ENCODE measurements at places on chromosomes 5 and 9.

DNA sequence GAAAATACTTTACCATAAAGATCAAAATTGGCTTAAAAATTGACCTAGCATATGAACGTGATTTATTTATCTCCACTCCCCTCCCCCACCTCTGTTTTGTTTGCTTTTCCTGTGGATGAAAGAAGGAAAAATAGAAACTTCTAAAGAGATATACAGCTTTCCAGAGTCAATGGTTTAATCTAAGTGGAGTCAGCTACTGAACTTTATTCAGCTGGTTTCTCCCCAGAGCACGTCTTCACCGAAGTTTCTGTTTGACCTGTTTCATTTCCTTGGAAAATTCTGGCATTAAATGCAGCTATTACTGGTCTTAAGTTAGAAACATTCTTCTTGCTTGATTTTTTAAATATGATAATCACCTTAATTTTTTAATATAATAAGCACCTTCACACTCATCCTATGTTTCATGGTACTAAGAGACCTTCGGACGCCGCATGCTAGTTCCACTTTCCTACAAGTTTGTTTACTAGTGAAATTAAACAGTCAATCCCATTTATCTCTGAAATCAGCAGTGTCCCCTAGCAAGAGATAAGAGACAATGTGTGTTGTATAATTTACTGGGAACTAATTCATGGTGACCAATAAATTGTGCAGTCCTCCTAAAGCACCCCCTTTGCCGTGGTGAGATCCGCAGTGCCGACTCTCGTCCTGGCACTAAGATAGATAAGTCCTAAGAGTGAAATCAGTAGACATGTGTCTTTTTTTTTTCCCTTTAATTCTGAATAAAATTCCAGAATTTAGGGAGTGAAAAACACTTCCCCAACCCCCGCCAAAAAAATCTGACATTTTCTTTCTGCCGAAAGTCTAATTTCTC is 89.9 kb downstream of the ARL15 start:
- no peak for DNase-seq

GRCh38 chr5:141420855-141421488 is at the start of gene PCDHGA11:
PCDHGA11 (plus strand) TSS chr5:141421051; CDS start chr5:141421228, 177 bp downstream.
- peak; percentile 42 for DNase-seq

DNA sequence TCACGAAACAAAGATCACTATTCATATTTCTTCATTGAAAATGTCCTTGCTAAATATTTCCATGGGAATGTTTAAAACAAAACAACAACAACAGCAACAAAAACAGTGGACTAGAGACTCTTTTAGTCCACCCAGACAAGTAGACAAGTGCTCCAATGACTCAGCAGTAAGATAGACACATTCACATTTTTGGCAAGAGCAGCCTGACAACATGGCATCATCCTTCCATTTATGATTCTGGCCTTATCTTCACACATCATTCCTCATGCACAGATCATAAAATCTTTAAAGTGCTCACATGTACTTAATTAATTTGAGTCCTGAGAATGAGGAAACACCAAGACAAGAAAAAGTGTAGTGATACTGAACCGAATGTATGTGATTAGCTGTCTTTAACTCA is 132.6 kb upstream of the PDE4D start:
- no peak for DNase-seq

GRCh38 chr5:172496671-172497371 is 42.5 kb upstream of the SH3PXD2B start:
- no peak for DNase-seq

GRCh38 chr9:75855509-75855908 is 35.0 kb upstream of the PCSK5 start:
- DNase-seq: no peak

- DNase-seq: no peak
Measured at GRCh38 chr5:67748165-67748690, 467.3 kb upstream of the PIK3R1 start.

GRCh38 chr5:22521521-22521920 is 331.6 kb downstream of the CDH12 start:
- no peak for DNase-seq

DNA sequence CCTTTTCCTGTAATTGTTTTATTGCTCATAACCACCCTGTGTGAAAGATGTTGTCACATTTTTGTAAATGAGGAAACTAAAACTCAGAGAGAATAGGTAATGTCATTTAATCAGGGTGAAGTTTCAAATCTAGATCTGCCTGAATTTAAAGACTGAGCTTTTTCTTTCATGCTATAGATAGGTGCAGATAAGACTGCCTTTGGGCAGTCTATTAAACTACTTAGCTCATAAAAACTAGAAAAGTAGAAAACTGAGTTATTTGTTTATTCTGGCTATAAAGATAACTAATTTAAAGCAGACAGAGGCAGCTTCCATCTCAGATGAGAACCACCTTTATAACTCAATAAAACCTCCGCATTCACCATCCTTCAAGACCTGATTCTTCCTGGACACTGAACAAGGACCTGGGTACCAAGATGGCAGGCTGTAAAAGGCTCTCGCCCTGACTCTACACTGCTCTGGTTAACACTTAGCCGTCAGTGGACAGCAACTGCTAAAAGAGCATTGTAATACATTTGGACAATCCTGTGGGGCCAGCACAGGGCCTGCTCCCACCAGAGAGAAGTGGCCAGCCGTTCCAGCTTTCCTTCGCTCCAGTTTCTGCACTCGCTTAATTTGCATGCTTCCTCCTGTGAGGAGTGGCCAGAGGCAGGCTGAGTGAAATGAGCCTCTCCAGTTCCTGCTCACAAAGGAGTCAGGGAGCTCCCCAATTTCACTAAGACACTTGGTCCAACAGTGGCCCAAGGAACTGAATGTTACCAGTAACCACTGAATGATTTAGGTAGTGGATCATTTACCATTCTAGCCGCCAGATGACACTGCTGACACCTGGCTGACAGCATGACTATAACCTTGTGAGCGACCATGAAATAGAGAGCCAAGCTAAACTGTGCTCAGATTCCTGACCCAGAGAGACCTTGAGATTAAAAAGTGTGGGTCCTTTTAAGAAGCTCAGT is 566.4 kb downstream of the EFNA5 start:
- DNase-seq: no peak

DNA sequence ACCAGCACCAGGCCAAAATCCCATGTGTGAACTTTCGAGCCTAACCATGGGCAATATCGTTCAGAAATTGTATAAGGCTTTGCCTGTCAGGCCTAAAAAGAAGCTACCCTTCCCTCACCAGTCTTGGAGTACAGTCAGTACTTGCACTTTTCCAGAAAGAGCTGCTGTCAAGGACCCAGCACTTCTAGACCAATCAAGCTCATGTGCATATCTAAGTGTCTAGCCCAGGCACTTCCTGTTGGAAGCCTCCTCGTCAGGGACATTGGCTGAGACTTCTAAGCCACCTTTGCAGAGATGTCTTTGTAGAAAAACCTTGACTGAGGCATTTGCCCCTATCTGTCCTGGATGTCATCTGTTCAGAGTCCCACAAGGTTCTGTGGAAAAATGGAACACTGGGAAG is 1930.5 kb downstream of the EFNA5 start:
- DNase-seq: no peak

DNA sequence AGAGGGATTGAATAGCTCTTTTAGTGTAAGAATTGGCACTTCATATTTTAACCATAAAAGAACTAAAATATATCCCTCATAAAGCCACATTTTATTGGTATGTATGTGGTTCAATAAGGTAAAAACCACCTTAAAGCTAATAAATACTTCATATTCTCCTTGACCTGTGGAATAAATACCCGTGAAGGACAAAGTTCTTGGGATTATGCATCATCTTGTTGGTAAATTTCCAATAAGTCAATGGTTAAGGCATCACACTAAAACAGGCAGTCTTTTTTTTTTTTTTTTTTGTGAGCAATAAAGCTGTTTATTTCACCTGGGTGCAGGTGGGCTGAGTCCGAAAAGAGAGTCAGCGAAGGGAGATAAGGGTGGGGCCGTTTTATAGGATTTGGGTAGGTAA is 161.9 kb downstream of the SNCAIP start:
- no peak for DNase-seq

GRCh38 chr5:84535281-84535680 is 150.6 kb upstream of the EDIL3 start:
- DNase-seq: no peak

GRCh38 chr5:99060306-99061261 is 131.8 kb upstream of the CHD1 start:
- peak; percentile 86 for DNase-seq

DNA sequence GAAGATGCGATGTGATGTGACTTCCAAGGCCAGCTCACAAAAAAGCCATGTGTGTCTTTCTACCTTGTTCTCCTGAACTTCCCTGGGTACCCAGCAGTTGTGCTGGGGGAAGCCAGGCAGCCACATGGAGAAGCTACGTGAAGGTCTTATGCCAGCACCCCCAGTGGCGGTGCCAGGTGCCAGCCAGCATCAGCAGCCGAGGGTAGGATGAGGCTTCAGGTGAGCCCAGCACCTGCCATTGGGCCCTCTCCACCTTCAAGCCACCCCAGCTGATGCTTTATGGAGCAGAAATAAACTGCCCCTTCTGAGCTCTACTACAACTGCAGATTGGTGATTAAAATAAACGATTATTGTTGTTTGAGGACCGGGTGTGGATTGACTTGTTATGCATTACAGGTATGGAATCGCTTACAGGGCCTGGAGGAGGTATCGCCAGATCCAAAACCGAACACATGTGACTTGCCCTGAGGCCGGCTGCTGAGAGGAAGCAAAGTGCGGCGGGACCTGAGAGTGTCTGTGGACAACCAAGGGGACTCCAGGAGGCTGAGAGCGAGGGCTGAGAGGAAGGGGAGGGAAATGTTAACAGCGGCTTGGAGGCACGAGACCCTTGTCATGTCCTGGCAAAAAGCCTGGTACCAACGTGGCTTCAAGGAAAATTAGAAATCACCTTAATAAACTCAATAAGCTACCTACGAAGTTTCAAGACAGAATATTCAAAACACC is 36.0 kb upstream of the OLFM1 start:
- DNase-seq: no peak

GRCh38 chr9:121328876-121329681 is 41.0 kb downstream of the STOM start:
- DNase-seq: no peak

DNA sequence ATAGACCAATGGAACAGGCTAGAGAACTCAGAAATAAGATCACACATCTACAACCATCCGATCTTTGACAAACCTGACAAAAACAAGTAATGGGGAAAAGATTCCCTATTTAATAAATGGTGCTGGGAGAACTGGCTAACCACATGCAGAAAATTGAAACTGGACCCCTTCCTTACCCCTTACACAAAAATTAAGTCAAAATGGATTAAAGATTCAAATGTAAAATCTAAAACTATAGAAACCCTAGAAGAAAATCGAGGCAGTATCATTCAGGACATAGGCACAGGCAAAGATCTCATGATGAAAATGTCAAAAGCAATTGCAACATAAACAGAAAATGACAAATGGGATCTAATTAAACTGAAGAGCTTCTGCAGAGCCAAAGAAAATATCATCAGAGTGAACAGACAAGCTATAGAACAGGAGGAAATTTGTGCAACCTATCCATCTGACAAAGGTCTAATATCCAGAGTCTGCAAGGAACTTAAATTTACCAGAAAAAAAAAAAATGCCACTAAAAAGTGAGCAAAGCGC is 43.8 kb downstream of the MRPS27 start:
- no peak for DNase-seq

GRCh38 chr5:13250464-13251291 is 693.8 kb downstream of the DNAH5 start:
- no peak for DNase-seq

DNA sequence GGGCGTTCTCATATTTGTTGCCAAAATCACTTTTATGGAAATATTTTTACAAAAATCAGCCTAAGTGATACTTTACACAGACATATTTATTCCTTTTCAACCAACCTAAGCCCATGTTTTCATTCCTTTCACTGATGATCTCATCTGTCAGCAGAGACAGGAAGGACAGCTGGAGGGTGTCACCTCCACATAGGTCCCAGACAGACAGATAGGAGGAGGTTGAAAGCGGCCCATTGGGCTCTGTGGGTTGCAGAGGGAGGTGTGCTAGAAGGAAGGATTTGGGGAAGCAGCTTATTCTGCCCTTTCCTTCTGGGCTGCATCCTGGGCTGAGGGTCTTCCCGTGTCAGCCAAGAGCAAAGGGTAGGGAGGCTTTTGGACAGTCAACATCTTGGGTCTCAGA is 26.0 kb upstream of the SEMA4D start:
- DNase-seq: peak; percentile 73

GRCh38 chr9:96344458-96345180 is 38.9 kb downstream of the SLC35D2 start:
- DNase-seq: no peak

- no peak for DNase-seq
Measured at GRCh38 chr9:123757547-123757946, 172.4 kb downstream of the DENND1A start.

DNA sequence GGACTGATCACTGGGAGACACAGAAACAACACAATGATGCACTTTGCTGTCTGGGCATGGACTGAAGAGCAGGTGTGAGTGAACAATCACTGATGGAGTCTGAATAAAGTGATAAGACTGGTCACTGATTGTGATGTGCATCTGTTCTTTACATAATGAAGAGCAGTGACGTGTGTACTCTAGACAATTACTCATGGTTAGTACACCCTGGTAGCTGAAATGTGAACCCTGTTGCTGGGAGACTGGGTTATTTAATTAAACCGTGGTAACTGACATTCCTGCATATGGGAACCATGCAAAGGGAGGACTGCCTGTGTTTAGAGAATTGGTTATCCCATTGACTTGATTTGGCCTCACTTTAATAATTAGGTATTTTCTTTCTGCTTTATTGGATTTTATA is 202.9 kb downstream of the NR2F1-AS1 start:
- DNase-seq: no peak

DNA sequence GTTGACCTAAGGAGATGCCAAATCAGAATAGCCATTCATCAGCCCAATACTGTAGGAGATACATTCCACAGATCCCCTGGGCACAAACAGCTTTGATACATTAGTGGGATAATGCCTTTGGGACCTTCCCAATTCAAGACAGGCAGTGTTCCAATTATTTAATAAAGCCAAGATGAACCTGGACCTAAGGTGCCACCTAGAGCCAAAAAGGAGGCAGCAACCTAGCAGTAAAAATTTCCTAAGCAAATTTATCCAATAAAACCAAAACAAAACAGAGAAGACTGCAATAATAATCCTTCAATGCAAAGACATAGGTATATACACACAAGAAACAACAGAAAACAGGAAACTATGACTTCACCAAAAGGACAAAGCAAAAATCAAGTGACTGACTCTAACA is 253.0 kb downstream of the HINT1 start:
- DNase-seq: no peak

- no peak for DNase-seq
Measured at GRCh38 chr9:126819482-126819881, 14.6 kb downstream of the ZBTB43 start.

GRCh38 chr5:107265193-107265592 is 405.5 kb downstream of the EFNA5 start:
- no peak for DNase-seq
